Fibroblast of upper back skin (primary cell): ENCODE measurements at places on chromosomes 5 and 9.

- DNase-seq = peak; percentile 44
Observed at GRCh38 chr5:54610197-54610944, 92.8 kb downstream of the SNX18 start.

GRCh38 chr5:175123542-175123941 lies 320.4 kb downstream of the DRD1 start:
- no peak for DNase-seq

DNA sequence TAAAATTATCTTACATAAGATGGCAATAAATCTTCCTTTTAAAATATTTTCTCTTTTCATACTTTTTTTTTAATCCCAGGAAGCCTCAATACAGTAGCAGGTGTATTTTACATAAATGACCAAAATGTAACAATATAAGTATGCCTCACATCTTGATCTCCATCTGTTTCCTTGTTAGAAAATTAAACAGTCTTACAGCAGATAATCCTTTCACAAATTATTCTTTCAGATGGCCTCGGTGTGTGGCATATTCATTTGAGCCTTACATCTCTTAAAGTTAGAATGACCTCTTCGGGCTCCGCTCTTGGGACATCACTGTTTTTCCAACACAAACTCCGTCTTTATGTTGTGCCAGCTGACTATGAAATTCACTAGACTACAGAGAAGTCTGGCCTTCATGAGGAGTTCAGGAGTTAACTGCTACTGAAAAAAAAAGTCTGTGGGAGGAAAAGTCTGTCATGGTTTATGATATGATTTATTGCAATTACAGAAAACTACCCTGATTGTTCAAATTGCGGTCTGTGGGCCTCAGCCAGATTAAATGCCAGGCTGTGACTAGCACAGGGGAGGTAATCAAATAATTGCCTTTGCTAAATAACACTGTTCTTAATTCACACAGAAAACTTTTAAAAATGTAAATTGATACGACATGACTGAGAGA lies 292.9 kb upstream of the PUM3 start:
- peak; percentile 46 for DNase-seq

DNA sequence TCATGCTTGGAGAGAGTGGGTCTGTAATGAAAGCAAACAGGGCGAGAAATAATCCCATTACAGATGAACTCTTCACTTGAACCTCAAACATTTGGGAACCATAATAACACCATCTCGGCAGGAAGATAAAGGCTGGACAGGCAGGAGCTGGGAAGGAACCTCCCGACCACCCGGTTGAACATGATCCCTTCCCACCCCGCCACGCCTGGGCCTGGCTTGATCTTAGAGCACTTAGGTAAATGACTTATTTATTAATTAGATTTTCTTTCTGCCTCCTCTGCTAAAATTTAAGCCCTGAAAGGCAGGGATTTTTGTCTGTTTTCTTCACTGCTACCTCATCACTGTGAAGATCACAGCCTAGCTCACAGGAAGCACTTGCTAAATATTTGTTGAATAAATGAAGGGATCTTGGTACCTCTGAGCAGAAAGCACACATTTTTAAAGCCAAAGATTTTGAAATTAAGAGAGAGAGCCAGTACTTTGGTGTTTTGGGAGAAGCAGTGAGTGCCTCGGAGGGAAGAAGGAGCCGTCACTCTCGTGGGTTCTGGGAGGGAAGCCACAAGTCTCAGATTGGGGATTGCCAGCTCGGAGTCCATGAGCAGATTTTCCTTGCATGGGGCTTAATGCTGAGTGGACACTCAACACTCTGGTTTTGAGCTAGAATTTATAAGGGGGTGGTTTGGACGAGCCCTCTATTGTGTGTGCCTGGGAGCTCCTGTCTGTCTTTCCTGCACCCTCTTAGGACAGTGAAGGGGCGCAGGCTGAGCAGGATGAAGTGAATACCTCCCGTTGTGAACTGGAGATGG lies 133.3 kb downstream of the MACROH2A1 start:
- DNase-seq = no peak

DNA sequence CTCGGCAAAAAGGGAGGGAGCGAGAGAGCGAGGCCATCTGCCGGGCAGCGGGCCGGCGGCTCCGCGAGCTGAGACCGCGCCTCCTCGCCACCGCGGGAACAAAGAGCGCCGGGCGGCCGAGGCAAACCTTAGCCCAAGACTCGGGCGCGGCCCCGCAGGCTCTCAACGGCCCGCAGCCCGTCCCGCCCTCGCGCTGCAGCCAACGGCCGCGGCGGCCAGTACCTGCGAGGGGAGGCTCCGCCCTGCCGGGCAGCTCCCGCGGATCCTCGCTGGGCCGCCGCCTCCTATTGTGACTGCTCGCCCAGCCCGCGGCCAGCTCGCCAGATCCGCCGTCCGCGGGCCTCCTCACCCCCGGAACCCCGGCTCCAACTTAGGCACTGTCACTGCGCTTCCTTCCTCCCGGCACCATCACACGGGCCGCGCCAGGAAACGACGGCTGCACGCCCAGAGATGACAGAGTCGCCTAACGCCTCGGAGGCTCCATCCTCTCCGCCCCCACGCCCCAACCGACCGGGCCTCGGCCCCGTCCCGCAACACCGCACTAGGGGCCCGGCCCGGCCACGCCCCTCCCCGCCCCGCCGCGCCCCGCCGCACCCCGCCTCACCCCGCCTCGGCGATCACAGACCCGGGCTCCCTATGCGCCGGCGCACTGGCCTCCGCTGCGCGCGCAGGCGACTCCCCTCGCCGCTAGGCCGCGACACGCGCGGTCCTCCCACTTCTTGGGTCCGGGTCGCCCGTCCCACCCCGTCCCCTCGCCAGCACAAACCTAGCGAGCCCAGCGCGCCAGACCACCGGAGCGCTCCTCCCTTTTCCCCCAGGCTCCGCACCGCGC lies 479 bp upstream of the RNF38 start:
- DNase-seq = peak; percentile 77

GRCh38 chr5:132104556-132104955 lies 31.0 kb downstream of the CSF2 start:
- peak; percentile 31 for DNase-seq

- DNase-seq = no peak
Observed at GRCh38 chr5:147290261-147290660, 55.4 kb downstream of the STK32A start.

DNA sequence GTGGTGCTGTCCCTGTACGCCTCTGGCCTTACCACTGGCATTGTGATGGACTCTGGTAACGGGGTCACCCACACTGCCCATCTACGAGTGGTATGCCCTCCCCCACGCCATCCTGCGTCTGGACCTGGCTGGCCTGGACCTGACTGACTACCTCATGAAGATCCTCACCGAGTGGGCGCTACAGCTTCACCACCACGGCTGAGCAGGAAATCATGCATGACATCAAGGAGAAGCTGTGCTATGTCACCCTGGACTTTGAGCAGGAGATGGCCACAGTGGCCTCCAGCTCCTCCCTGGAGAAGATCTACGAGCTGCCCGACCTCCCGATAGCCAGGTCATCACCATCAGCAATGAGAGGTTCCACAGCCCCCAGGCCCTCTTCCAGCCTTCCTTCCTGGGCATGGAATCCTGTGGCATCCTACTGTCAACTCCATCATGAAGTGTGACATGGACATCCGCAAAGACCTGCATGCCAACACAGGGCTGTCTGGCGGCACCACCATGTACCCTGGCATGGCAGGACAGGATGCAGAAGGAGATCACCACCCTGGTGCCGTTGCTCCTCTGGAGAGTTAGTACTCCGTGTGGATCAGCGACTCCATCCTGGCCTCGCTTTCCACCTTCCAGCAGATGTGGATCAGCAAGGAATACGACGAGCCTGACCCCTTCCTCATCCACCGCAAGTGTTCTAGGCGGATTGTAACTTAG lies 434.2 kb upstream of the RGMB start:
- DNase-seq = no peak

DNA sequence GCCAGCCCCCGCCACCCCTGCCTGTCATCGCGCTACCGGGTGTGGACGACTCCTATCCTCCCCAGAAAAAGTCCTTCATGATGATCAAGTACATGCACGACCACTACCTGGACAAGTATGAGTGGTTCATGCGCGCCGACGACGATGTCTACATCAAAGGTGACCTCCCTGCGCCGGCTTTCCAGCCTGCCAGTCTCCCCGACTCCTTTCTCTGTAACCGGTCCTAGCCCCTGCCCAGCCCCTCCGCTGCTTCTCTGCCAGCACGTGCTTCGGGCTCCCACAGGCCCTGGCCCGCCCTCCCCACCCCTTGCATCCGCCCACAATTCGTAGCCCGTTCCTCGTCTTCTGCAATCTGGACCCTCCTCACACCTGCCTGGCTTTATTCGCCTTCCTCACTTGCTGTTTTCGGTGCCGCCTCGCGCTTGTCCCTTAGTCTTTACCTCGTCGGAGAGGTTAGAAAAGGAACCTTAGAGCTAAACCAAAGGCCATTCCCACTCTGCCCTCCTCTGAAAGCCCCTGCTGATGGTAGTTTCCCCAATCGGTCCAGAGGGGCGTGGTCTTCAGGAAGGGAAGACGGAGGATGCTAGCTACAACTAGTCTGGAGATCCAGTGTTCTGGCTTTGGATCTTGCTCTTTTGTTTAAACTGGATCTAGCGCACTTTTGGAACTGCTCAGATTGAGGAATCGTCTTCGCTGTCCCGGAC lies 1.4 kb downstream of the CHSY3 start:
- no peak for DNase-seq

DNA sequence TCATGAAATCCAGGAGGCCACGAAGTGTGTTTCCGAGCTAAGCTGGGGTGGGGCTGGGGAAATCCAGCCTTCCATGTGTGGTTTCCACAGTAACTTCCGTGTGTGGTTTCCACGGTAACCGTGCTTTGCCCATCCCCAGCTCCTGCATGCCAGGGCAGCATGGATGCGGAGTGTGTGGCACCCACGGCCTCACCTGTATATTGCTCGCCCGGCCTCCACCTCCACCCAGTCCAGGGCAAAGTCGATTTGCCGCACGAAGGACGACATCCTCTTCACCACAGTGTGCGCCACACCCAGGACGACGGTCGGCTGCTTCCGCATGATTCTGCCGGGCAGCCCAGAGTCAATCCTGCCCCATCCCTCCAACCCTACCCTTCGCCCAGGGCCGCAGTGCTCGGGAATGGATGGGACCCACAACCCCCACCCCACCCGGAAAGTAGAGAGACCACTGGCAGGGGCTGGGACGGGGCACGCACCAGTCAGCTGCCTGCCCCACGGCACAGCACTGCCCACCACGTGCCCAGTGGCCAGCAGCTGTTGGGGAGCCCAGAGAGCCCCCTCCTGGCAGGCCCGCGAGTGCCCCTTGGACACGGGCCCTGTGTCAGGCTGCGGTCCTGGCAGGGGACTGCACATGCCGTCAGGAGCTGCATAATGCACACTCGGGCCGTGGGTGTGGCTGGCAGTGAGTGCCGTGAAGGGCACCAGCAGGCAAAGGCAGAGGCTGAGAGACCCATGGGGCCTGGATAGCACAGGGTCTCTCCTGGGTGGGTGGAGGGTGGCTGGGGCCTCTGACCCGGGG lies 39.0 kb upstream of the NSMF start:
- DNase-seq = no peak

DNA sequence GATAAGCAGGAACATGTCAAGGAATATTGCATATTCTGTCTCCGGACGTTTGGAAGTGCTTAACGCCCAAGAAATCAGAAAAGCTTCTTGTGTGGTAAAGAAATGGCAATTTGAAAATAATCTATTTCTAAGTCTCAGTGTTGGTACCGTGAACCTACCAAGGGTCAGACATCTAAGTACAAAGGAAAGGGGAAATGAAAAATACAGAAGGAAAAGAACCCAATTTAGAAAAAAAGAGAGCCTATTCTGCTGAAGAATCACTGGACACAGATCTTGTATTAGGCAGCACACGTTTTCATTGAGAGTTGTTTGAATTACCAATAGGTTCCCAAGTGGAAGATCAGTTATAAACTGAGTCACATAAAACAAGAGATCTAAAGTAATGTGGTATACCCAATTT lies 46.9 kb upstream of the CEP78 start:
- DNase-seq = no peak

DNA sequence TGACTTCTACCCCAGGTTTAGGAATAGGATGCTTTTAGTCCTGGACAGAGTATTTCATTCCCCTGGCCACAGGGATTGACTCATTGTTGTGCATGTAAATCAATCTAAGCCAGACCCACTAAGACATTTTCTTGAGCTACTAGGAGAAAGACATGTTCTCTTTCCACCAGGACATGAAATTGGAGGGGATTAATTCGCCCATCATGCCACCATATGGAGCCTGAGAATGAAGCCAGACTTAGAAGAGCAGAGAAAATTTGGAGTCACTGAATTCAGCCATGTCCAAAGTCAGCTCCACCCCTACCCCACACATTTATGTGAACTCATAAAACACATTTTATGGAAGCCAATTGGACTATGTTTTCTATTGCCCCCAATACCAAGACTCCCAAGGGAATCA lies 322.5 kb downstream of the NFIB start:
- no peak for DNase-seq

DNA sequence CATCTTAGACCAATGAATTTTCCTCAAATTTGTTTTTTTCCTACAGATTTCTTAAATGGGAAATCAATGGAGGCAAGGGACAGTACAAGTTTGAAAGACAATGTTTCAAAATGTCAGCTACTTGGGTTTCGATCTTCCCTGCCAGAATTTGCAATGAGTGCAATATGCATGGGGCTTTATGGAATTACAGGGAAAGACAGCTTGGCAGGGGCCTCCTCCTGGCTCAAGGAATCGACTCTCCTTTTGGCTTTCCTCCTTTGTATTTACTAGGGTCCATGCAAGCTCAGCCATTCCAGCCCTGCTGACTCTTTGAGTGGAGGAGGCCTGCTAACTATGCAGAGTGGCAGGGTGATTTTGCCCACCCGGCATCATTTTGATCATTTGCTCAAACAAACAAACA lies 63.2 kb downstream of the MED27 start:
- DNase-seq = no peak

- peak; percentile 49 for DNase-seq
Observed at GRCh38 chr5:61330341-61330844, 1.7 kb upstream of the ZSWIM6 start.

DNA sequence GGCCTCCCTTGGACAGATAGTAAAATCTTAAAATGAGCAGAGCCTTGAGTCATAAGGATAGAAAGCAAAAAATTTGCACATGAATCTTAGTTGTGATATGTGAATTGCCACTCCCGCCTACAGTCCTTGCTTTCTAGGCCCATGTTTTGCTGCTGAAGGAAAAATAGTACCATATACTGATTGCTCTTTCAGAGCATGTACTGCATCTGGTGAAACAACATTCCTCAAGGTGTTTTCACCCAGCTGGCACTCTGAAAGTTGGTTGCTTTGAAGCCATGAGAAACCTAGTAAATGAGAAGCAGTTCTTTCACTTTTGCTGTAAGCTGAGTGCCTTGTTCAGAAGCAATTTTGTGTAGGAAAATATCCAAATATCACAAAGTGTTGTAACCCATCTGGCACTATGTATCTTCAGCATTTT lies 10.3 kb downstream of the CDC37L1 start:
- DNase-seq = no peak

- no peak for DNase-seq
Observed at GRCh38 chr5:2282893-2283292, 400.2 kb upstream of the IRX4 start.

DNA sequence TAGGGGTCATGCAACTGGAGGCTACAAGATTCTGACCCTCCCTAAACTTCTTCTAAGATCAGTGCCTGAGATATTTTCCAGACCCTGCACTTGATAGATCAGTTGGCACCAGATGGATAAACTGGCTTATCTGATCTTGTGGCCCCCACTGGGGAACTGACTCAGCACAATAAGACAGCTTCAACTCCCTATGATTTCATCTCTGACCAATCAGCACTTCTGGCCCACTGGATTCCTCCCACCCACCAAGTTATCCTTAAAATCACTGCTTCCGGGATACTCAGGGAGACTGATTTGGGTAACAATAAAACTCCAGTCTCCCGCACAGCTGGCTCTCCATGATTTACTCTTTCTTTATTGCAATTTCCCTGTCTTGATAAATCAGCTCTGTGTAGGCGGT lies 2180.4 kb upstream of the WWC1 start:
- DNase-seq = no peak
